ENCODE measurements at places on chromosomes 4 and X.

DNA sequence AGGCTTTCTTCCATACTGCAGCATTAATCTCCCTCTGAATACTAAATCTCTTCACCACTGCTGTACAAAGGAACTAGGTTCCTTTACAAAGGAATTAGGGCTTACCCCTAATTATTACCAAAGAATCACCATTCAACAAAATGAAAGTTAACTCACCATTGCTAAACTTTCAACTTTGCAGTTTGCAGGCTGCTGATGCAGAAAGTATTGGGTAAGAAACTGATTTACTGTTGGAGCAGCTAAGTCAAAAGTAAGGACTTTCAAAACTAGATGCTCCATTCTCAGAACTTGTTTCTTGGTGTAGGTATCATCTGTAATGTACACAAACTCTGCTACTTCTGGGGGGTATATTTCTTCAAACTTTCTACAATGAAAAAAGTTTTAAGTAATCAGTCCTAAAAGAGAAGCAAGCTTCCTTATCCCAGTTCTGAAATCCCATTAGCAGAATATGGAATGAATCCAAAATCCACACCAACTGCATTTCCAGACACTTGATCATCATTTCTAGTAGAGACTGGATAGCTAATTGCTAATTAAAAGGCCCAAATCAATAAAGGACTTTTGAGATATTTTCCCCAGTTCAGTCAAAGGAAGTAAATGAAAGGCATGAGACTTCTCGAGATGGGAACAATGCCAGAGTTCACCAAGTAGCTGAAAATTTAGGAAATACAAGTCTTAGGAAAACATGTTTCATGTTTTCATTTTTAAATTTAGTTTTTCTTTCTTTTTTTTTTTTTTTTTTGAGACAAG lies 4.3 kb downstream of the CCNA2 start:
- peak; percentile 3 for DNase-seq

GRCh38 chr4:183808097-183808456 lies 97.0 kb upstream of the STOX2 start:
- DNase-seq, result no peak

DNA sequence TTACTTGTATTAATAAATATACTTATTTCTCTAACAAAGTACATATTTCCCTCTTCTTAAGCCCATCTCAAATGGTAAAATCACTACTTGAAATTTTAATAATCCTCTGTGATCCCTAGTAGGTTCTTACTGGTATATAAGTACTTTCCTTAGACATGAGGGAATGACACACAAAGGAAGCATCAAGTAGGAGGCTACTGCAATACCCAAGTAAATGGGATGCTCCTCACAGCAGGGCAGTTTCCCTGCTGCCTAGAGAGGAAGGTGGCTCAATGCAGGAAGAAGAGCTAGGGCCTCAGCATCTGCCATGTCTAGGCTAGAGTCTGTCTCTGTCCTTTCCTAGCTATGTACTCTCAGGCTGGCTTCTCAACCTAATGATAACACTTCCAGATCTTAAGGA lies 122.1 kb upstream of the DIPK2B start:
- DNase-seq, result no peak

DNA sequence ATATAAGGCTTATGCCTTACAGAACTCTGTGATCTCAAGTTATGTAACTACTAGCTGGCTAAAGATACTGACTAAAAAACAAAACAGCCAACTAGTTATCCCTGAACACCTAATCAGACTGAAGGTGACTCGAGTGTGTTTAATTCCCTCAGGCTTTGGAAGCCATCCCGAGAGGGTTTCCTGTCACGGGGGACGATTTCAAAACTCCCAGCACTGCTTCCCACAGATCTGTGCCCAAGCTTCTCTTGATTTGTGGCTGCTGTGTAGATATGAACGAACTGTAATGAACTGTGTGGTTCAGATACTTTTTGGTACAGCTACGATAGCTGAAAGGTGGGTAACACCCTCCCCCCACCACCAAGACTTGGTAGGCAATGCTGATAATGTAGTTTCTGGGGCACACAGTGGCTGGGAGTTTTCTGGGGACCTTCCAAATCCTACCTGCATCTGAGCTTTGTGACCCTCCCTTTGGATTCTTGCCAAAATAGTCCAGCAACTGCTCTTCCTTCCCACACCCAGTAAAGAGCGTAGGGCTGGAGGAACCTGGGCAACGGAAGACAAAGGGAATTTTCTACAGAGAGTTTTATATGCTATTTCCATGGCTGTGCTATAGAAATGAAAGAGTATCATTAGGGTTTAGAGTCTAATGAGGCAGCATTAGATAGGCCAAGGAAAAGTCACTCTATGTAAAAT lies 148.8 kb downstream of the MGST2 start:
- DNase-seq, result peak; percentile 72

GRCh38 chrX:43165343-43165920 lies 387.5 kb upstream of the PPP1R2C start:
- DNase-seq, result no peak

DNA sequence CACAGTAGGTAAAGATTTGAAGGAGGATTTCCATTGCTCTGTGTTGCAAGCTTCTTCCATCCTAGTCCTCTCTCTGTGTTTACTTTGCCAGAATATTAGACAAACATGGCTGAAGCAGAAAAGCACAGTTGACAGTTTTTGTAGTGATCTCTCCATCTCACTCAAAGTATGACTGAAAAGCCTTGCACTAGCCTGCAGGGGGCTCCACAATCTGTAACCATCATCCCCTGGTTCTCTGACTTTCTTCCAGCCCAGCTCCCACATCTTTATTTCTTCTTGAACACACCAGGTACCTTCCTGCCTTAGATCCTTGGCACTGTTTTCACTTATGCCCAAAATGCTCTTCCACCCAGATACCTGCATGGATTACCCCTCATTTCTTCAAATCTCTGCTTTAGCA lies 34.1 kb upstream of the HHIP start:
- DNase-seq, result no peak

- DNase-seq, result no peak
These were observed 62.9 kb upstream of the TXK start for GRCh38 chr4:48196758-48197504.

GRCh38 chr4:125313497-125313896 lies 1.3 kb upstream of the FAT4 start:
- DNase-seq, result peak; percentile 86

GRCh38 chrX:55056820-55057674 lies 17.8 kb upstream of the PAGE2B start:
- peak; percentile 15 for DNase-seq
